ENCODE measurements at places on chromosomes 7 and 10.

DNA sequence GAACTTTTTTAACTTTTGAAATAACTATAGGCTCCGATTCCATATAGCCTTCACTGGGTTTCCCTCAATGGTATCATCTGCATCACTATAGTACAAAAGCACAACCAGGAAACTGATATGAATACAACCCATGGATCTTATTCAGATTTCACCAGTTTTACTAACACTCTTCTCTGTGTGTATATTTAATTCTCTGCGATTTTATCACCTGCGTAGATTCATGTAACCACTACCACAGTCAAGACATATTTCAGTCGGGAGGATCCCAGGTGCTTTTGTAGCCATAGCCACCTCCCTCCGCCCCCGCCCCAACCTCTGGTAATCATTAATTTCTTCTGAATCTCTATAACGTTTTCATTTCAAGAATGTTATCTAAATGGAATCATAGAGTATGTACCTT, 82.8 kb upstream of the C7orf33 start:
- no peak for DNase-seq

DNA sequence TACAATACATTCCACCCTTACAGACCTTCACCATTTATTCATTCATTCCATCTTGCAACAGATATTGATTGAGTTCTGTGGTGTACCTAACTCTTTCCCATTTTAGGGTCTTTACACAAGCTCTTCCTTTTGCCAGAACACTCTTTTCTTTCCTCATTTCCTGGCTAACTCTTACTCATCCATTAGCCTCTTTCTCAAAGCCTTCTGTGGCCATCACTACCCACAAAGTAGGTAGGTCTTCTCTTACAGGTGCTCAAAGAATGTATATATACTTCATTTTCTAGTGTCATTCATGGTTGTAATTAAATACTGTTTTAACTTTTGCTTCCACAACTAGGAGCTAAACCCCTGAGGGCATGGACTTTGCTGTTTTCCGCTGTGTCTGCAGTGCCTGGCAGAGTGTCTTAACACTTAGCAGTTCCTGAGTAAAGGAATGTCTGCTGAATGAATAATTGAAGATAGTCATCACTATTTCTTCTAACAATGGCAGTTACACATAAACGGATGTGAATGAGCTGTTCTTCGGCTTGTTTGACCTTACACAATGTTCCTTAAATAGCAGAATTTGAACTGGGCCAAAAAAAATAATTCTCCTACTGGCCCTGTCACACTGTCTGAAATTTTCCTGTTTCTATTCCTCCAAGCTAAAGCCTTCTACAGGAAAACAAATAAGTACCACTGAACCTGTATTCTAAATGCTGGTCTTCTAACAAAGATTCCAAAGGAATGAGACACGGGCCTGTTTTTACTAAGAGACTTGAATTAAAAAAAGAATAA, 15.1 kb downstream of the BCAP29 start:
- peak; percentile 74 for DNase-seq

- no peak for DNase-seq
Observed at GRCh38 chr10:71825217-71825616, 25.8 kb downstream of the PSAP start.

- DNase-seq, result no peak
Observed at GRCh38 chr10:59037018-59037389, 139.4 kb upstream of the PHYHIPL start.

- DNase-seq, result no peak
Observed at GRCh38 chr7:144487901-144488300, 84.4 kb upstream of the NOBOX start.

DNA sequence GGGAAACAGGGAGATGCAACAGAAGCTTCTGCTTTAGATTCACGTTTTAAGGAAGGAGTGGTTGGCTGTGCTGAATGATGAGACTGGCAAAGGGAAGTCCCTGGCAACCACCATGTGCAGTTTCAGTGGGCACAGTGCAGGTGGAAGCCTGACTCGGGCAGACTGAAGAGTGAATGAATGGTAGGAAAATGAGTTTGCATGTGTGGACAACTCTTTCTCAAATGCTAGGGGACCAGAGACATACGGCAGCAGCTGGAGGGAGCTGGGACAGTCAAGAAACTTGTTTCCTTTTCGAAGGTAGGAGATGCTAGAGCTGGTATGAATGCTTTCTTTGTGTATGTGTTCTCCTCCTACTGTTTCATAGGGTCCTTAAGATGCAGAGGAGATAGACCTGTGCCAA, 29.0 kb downstream of the PODXL start:
- no peak for DNase-seq

- DNase-seq, result peak; percentile 97
Observed at GRCh38 chr7:80942261-80943041, 23.6 kb upstream of the SEMA3C start.

- DNase-seq, result no peak
Observed at GRCh38 chr7:37312608-37313007, 136.1 kb downstream of the ELMO1 start.

- DNase-seq, result no peak
Observed at GRCh38 chr7:29881724-29882123, 75.4 kb downstream of the WIPF3 start.

DNA sequence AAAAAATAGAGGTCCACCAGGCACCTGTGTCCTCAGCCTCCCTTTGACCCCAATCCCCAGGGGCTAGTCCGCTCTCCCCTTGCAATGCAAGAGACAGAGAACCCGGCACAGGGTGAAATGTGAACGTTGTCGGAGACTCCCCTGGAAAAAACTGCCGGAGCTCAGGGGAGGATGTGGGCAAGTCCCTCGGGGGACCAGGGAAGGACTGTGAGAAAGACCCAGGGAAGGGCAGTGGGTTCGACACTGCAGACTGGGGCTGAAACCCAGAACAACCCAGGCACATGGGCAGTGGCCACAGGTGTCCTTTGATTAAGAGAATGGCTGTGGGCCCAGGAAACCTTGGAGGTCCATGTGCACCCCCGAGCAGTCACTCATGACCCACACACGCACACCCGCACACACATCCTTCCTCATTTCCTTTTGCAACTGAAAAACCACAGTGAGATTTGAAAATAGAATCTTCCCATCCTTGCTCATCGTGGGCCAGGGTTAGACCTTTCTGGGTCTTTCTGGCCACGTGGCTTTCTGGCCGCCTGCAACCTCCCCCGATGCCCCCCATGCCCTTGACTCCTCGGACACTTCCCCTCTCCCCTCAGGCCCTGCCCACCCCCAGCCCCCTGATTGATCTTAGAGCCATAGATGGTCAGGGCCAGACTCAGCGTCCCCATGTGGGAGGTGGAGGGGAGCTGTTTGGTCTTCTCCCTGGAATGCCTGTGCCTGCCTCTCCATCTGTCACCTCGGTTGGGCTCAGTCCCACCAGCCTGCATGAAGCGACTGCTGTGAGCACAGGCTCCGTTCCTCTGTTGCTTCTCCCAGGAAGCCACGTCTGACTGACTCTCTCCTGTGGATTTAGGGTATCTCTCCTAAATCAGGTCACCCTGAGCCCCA, 7.9 kb downstream of the LAT2 start:
- no peak for DNase-seq

GRCh38 chr10:53487019-53487983, 714.7 kb upstream of the MBL2 start:
- DNase-seq, result no peak

GRCh38 chr10:95437669-95438068, 123.5 kb downstream of the SORBS1 start:
- no peak for DNase-seq

GRCh38 chr7:41774966-41775365, 72.1 kb upstream of the INHBA start:
- no peak for DNase-seq
